ENCODE measurements at places on chromosomes 13 and 19.

DNA sequence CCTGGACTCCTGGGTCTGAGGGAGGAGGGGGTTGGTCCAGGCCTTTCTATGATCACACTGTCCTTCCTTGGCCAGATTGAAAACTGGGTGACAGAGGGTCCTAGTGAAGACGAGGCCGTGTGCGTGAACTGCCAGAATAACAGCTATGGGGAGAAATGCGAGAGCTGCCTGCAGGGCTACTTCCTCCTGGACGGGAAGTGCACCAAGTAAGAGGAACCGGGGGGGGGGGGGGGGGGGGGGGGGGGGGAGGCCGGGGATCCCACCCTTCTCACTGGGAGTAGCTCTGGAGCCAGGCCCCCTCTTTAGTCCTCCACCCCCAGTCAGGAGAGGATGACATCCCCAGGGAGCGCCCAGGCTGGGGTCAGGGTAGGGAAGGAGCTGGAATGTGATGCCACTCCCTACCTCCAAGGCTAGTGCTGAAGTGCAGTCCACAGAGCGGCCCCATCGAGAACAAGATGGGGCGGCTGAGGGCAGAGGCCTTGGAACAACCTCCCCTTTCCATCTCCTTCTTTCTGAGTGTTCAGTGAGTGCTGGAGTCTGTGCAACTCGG, 19.4 kb downstream of the CNFN start:
- no peak for DNase-seq

- no peak for DNase-seq
Measured at GRCh38 chr19:35797663-35798062, 15.0 kb downstream of the PRODH2 start.

DNA sequence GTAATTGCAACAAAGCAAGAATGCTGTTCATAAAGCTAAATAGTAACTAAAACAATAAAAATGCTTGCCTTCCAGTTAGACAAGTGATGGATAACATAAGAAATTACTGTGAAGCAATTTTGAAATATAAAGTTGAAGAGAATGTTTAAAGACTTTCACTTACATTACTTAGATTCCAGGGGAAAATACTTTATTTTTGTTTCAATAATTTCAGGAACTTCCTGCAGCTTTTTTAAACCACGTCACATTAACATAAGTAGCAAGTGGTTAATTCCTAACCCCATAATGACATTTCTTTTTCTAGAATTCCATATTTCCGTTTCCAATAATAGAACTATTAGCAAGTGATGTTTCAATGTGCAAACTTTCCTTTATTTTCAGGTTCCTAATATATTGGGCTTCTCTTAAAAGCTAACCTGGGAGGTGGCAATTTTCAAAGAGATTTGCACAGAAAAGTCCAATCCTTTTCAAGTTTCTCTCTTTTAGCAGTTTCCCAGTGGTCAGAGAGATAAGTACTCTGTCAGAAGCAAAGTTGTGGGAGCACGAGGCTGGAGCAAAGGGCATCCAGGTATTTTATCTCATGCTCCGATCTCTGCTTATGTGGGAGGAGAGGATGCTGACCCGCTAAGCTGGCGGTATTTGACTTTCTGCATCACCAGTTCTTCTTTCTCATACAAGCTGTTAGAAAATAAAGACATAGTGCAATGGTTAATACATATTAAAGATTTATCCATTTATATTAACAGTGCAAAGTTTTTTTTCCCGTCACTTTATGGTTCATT, 1025.3 kb downstream of the EFNB2 start:
- no peak for DNase-seq

- DNase-seq = no peak
Measured at GRCh38 chr19:29285878-29286277, 72.9 kb upstream of the UQCRFS1 start.

DNA sequence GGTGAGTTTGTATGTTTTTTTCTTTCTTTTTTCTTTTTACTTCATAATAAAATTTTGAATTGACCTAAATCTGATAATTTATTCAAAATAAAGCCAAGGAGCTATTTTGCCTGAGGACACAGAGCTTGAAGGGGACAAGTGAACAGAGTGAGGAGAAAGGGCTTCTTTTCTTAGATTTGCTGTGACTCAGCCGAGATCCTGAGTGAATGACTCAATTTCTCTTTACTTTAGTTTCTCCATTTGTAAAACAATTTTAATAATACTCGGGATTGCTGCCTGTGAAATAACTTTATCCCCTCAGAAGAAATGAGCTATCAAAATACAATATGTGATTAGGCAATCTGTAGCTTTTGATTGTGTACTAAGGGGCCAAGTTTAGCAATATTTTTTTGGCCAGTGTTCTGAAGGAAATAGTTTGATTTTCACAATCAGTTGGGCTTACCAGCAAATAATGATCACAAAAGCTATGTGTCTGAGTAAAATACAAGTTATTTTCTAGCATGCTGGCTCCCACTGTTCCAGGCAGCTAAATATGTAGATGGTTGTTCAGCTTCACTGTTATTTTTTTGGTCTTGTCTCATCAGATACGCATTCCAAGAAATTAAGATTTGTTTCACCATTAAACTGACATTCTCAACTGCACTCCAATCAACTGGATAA, 437.5 kb downstream of the FGF9 start:
- DNase-seq = no peak

DNA sequence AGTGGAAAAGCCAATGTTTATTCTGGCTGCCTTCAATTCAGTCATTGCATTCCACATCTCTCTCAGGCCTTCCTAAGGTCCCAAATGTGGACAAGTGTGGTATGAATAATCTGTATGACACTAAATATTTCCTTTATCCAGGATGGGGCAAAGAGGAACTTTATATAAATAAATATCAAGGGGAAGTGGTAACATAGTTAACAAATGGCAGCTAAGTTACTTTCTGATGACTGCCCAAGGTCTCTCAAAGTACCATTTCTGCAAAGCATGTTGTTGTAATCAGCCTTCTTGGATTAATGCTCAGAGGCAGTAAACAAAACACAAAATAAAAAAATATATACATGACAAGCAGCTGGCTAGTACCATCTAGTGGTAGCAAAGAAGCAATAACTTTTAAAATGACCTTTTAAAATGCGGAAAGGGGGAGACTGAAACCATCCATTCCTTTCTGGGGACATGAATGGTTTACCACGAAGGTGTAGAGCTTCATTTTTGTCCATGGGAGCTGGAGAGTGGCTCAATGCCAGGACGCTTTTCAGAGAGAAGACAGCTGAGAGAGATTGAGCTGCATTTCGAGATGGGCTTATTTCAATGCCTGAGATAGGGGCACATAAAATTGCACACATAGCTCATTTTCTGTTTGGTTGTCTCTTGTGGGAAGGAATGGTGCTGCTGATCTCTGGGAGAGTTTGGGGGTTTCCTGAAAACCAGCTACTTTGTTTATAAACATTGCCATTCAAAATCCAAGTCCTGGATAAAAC, 259.2 kb downstream of the RFC3 start:
- DNase-seq = no peak

- no peak for DNase-seq
Measured at GRCh38 chr13:110259651-110260050, 47.3 kb downstream of the COL4A1 start.

DNA sequence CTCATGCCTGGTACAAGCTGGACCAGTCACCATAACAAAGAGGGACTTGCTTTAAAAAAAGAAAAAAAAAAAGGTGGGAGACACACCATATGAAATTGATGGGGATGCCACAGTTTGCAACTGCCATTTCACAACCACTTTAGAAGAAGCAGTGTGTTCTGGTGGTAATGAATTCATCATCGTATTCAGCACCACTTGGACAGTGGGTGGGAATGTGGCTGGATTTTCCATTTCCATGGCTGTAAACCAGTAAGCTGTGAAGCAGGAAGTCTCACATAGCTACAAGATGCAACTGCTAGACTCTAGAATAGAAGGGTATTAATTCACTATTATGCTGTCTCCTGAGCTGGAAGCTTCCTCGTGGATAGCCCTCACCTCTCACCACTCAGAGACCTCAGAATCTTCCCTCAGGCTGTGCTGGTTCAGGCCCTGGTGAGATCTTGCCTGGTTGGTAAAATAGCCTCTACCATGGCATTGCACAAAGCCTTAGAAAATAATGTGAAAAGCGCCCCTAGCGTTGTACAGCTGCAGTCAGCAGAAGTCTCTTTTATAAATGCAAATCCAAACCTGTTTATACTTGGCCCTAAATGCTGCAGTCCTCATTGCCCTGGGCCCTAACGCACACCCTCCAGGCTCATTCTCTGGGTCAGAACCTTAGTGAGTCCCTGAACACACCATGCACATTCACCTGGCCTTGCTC, 150.7 kb downstream of the KCTD15 start:
- no peak for DNase-seq

DNA sequence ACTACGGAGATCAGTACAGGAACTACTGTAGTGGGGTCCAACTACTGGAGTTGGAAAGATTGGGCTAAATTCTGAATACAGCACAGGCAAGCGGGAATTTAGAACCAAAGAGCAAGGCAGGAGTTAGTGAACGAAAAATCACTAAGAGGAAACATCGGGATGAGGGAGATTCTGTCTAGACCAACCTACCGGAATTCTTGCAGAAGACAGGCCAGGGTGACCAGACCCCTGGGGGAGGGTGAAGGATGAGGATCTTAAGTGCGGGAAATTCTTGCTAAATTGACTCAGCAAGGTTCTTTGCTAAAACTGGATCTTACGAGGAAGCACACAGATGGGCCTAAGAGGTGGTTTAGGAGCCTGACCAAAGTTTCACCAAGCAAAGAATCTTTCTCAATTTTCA, 13.2 kb upstream of the PSPC1 start:
- no peak for DNase-seq

DNA sequence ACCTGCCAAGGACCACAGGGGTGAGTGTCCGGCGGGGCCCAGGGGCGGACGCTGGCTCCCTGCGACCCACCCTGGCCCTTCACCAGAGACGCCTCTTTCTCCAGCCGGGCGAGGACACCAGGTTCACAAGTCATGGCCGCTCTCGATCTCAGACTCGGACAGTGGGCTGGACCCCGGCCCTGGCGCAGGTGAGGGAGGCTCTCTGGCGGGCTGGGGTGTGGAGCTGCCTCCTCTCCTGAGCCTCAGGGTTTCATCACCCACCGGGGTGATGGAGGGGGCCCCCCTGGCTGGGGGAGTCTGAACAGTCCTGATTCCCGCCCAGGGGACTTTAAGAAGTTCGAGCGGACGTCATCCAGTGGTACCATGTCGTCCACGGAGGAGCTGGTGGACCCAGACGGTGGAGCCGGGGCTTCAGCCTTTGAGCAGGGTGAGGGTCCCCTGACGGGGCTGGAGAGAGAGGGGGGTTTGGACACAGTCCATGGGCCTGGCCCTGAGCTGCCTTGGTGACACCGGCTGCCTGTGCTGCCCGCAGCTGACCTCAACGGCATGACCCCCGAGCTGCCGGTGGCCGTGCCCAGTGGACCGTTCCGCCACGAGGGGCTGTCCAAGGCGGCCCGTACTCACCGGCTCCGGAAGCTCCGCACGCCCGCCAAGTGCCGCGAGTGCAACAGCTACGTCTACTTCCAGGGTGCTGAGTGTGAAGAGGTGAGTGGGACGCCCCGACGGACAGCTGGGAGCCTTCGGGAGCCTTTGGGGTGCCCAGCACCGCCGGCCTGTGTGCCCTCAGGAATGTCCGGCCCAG, 13.6 kb downstream of the ARHGAP45 start:
- no peak for DNase-seq

DNA sequence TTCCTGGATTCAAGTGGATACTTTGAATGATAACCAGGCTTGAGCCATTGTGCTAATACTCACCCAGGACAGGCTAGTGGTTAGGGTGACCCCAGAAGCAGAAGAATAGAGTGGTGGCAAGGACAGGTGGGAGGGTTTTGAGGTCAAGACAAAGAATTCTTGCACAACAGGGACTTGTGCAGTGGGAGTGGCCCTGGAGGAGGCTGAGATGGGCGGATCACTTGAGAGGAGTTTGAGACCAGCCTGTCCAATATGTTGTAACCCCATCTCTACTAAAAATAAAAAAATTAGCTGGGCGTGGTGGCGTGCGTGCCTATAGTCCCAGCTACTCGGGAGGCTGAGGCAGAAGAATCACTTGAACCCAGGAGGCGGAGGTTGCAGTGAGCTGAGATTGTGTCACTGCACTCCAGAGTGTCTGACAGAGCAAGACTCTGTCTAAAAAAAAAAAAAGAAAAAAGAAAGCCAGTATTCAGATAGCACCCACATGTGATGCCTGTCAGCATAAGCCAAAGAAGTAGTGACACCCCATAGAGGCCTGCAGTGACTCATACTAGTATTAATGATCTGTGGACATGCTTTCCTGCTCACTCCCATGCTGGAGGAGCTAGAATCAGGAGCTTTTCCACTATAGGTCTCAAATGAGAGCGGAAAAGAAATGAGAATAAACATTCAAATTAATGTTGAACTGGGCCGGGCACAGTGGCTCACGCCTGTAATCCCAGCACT, 78.7 kb downstream of the RNF17 start:
- DNase-seq = peak; percentile 38

- no peak for DNase-seq
Measured at GRCh38 chr19:2546128-2547032, 70.5 kb downstream of the GADD45B start.

DNA sequence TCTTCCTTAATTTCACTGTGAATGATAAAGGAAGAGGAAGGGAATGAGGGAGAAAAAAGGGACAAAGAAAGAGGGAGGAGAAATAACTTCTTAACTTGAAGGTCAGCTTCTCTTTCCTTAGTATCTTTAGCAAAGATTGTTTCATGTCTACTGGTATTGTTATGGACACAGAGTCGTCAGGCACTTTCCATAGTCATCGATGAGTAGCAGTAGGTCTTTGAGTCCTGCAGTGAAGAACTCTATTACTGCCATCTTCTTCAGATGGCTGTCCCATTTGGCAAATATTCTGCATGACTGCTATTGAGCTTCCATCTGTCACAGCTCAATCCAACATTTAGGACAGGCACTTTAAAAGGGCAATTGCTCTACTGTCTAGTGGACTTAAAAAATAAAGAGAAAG, 2463.1 kb downstream of the PCDH9 start:
- DNase-seq = no peak

DNA sequence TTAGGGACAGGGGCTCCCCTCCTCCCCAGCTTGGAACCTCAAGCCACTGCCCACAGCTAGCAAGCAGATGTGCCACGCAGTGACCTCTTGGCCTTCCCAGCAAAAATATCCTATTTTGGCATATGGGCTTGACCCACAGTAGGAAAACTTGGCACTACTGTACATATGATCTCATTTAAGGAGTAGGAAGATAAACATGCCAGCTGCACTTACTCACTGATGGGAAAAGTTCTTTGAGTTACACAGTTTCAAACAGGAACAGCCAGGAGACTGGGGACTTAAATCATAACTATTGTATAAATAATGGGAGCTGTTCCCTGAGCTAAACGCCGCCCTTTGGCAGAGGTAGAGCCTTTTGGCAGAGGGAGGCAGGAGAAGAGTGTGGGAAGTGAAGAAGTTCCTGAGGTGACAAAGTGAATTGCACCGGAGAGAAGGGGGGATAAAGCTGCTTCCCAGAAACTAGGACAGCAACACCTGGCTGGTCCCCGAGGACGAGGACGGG, 6.1 kb downstream of the SACS start:
- peak; percentile 85 for DNase-seq

- no peak for DNase-seq
Measured at GRCh38 chr13:103033999-103034398, 32.2 kb downstream of the SLC10A2 start.

- DNase-seq = no peak
Measured at GRCh38 chr19:17883627-17884410, 12.1 kb downstream of the SLC5A5 start.

GRCh38 chr13:59607780-59608233, 555.9 kb downstream of the DIAPH3 start:
- no peak for DNase-seq

- DNase-seq = no peak
Measured at GRCh38 chr19:57850553-57851017, 926 bp downstream of the ZNF587 start.

GRCh38 chr13:101746513-101746912, 294.0 kb downstream of the ITGBL1 start:
- no peak for DNase-seq
